NCI-H526 (cell line): ENCODE measurements at places on chromosomes 12 and 14.
A peak's percentile ranks its signal among the peaks of the same experiment; 100 is the strongest.

- DNase-seq: no peak
Measured at GRCh38 chr14:80679273-80679672, 262.3 kb downstream of the CEP128 start.

- DNase-seq: no peak
Measured at GRCh38 chr14:61573321-61573720, 122.0 kb upstream of the HIF1A start.

DNA sequence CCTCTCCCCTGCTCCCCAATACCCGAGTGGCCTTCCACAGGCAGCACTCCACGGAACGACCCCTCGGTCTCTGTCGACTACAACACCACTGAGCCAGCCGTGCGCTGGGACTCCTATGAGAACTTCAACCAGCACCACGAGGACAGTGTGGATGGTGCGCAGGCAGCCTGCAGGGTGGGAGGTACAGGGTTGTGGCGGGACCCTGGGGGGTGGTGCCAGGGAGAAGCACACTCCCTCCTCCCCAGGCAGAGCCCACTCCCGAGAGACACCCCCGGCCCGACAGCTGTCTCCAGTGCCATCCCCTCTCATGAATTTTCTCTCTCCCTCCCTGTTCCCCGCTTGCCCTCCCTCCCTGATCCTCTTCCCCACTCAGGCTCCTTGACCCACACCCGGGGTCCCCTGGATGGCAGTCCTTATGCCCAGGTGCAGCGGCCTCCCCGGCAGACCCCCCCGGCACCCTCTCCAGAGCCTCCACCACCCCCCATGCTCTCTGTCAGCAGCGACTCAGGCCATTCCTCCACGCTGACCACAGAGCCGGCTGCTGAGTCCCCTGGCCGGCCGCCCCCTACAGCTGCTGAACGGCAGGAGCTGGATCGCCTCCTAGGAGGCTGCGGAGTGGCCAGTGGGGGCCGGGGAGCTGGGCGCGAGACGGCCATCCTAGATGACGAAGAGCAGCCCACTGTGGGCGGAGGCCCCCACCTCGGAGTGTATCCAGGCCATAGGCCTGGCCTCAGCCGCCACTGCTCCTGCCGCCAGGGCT lies 9.0 kb downstream of the TNS2 start:
- DNase-seq: no peak

DNA sequence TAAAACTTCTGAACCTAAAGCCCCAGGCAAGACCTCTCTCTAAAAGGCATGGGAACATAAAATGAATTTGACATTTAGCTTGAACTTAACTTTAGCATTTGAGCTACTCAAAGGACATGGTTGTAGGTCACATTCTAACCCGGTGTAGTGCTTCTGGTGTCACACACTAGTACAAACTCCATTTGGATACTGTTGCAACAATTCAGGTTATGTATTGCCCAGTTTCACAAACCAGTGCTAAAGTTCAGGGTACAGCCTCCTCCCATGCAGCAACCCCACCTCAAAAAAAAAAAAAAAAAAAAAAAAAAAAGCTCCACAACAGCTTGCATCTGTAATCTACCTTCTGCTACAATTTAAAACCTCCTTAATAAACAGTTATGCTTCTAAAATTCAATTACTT lies 7.8 kb downstream of the PPTC7 start:
- no peak for DNase-seq

DNA sequence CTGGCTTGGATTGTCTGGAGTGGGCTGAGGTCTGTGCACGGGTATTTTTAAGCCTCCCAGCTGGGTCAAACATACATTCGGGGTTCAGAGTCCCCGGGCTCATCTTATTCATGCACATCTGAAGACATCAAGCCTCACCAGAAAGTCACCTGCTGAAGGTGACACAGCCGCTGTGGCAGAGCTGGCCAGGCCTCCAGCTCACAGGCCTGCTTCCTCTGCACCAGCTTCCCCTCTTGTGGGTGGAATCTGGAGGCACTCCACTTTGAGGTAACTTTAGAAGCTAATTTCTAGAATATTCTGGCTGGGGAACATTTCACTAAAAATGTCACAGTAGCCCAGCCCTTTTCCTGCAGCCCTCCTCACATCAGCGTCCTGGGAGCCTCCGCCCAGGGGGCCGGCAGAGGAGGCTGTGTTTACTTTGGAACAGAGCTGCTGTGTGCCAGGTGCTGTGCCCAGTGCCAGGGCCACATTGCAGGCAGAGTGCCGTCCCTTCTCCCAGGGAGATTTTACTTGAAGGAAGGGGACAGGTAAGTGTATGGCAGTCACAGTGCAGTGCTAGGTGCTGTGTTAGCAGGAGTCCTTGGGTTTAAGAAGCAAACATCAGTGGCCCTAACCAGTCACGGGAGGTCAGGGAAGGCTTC lies 62.2 kb downstream of the TSPAN11 start:
- DNase-seq: no peak

- DNase-seq: no peak
Measured at GRCh38 chr12:106632797-106633450, 50.1 kb downstream of the RFX4 start.

DNA sequence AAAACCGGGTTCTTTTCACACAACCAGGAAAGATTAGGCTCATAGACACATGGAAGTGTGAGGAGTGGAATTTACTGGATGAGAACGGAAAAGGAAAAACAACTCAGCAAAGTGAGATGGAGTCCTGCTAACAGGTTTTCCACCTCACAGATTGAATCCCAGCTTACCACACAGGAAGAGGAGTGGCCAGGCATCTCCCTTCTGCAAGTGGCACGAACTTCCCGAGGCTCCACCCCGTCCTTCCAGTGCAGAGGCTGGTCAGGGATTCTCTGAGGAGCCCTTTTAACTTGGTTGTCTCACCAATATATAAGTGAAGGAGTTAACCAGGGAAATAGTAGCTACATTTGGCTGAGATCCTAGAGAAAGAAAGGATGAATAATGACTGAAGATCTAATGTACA lies 102.8 kb downstream of the SCAF11 start:
- DNase-seq: no peak

DNA sequence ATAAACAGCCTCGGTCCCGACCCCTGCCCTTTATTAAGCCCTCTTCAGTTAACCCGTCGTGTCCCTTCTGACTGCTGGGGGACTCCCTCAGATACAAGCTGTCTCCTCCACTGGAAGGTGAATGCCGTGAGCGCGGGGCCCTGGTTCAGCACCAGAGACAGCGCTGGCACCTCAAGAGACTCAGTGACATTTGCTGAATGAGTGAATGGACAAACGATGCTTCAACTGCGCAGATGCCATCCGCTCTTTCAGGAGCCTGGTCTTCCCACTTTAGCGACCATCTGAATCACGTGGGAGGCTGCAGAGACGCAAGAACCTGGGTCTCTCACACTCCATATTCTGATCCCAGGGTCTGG lies 92.6 kb upstream of the SFSWAP start:
- no peak for DNase-seq

DNA sequence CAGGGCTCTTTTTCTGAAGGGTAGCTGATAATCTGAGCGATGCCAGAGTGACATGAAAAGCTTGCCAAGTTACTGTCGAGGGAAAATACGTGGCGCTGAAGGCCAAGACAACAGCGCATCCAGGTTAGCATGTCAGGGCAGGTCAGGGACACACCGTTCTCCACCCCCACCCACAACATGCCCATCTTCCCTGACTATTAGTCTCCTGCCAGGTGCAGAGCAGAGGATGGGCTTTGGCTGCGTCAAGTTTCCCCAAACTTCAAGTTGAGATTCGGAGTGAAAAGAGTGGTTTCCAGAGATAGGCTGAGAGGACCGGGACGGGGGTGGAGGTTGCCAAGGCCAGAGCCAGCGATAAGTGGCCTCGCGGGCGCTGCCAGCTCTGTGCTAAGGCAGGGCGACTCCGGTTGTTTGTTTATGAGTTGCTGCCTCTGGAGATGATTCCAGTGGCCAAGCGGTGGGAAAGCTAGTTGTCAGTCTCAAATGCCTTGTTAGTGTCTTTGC lies 1.7 kb downstream of the TRHDE start:
- DNase-seq: no peak

DNA sequence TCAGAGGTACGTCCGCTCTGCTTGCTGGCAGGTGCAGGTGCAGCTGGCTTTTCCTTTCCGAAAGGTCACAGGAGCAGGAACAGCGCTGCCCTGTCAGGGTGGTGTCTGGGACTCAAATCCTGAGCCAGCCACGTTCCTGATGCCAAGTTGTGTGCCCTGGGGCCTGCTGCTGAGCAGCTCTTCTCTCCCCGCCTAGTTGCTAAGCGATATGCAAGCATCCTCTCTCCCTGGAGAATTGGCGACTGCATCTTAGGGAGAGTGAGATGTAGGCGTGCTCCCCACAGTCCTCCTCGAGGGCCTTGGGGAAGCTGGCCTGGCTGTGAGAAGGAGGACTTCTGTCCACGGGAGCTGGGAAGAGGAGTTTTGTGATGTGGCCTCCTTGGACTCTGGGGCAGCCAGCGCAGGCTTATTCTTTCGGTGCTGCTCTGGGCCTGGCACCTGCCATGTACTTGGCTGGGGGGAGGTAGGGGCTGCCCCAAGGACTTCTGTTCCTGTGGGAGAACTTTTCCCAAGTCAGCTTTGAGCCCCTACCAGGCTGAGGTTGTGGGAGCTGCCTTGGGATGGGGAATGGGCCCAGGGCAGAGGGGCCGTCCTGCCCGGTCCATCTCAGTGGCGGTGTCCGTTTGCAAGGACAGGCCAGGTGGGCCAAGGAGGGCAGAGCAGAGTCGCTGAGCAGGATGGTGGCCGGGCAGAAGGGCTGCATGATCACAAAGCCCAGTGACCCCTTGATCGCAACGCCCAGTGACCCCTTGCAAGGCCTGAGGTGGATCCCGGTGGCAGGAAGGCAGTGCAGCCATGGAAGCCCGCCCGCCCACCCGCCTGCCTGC lies 183.5 kb downstream of the ADGRD1 start:
- peak; percentile 43 for DNase-seq

DNA sequence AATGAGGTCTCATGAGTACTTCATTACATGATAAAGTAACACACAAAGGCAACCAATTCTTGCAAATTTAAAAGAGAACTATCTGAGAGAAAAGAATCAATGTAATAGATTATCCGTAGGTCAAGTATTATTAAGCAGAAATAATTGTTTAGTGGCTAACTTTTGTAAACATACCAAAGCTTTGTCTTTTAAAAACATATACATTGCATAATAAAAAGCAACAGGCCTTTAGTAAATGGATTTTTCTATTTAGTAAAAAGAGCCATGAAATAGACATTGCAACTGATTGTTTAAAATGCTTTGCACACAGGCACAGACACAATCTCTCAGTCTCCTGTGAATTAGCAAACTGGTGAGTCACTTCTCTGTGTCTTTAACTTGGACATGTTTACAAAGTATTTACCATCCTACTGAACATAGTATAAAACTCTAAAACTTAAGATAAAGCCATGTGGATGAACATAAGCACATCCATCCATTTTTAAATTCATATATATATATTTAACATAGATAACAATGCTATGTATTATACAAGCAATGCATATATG lies 518.7 kb upstream of the MGAT4C start:
- no peak for DNase-seq

- no peak for DNase-seq
Measured at GRCh38 chr14:77224212-77224611, 42.6 kb downstream of the TMEM63C start.

GRCh38 chr14:86954623-86955022 lies 1038.4 kb downstream of the GALC start:
- DNase-seq: no peak

DNA sequence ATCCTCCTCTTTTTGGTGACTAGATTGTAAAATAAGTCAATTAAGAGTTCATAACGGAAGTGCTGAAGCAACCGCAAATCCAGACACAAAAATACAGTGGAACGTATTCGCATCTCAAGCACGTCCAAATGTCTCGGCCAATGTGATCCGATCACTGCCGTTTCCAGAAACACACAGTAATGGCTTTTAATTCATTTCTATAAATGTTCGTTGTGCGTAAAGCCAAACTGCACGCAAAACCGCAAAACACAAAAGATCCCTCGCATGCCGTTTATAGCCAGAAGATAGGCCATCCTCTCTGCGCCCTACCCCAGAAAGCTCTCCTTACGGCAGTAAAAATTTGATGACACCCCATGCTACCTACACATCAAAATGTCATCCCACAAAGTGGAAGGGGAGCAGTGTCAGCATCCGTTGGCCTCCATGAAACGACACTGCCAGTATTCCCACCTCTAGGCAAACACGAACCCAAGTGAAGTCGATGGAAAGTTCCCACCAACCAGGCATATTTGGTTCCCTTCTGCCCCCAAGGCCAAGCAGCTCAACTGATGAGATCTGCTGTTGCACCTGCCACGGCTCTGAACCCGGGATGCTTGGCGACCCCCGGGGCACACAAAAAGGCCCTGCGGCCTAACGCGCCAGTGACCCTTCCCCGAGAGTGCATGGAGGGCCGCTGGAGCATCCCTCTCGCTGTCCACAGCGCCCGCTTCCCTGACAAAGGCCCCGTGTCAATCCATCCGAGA lies 1.4 kb downstream of the HECTD4 start:
- DNase-seq: peak; percentile 62

- DNase-seq: no peak
Measured at GRCh38 chr14:92175811-92176210, 54.0 kb downstream of the CPSF2 start.

- peak; percentile 35 for DNase-seq
Measured at GRCh38 chr12:91663310-91663709, 480.7 kb upstream of the DCN start.

GRCh38 chr12:123897221-123897620 lies 75.4 kb downstream of the CCDC92 start:
- DNase-seq: no peak

GRCh38 chr14:70358631-70359030 lies 852 bp downstream of the COX16 start:
- DNase-seq: no peak
